Caudate nucleus (tissue), 63 donors: ENCODE measurements at places on chromosomes 5 and 9.

GRCh38 chr9:26744191-26744965 lies 148.2 kb downstream of the CAAP1 start:
- DNase-seq: no peak

GRCh38 chr9:120259100-120259499 lies 320.9 kb downstream of the CDK5RAP2 start:
- DNase-seq: no peak

DNA sequence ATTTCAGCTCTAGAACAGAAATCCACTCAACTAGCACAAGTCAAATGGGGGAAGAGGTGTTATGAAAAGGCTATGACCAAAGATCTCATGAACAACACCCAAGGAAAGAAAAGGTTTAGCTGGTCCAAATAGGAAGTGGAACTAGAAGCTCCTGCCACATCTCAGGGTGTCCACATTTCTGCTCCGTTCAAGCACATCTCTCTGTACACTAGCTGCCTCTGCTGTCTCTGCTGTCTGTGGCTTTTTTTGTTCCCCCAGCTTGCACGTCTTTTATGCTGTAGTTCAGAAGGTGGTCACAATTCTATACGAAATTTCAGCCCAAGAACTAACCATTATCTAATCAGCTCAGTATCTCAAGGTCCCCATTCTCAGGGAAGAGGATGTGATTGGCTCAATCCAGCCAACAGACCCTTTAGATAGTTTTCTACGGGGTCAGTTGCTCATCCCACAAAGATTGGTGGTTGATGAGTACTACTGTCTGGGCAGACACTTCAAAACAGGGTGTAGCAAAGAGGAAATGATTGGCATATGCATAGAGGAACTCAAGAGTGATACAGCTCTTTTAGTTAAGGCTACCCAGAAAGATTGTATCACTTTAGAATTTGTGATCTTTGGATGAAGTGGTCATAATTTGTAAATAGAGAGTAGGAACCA lies 44.0 kb downstream of the FANCC start:
- DNase-seq: no peak

- no peak for DNase-seq
These were observed 85.5 kb downstream of the DIRAS2 start for GRCh38 chr9:90556897-90557675.

GRCh38 chr5:2187687-2188086 lies 305.0 kb upstream of the IRX4 start:
- no peak for DNase-seq

DNA sequence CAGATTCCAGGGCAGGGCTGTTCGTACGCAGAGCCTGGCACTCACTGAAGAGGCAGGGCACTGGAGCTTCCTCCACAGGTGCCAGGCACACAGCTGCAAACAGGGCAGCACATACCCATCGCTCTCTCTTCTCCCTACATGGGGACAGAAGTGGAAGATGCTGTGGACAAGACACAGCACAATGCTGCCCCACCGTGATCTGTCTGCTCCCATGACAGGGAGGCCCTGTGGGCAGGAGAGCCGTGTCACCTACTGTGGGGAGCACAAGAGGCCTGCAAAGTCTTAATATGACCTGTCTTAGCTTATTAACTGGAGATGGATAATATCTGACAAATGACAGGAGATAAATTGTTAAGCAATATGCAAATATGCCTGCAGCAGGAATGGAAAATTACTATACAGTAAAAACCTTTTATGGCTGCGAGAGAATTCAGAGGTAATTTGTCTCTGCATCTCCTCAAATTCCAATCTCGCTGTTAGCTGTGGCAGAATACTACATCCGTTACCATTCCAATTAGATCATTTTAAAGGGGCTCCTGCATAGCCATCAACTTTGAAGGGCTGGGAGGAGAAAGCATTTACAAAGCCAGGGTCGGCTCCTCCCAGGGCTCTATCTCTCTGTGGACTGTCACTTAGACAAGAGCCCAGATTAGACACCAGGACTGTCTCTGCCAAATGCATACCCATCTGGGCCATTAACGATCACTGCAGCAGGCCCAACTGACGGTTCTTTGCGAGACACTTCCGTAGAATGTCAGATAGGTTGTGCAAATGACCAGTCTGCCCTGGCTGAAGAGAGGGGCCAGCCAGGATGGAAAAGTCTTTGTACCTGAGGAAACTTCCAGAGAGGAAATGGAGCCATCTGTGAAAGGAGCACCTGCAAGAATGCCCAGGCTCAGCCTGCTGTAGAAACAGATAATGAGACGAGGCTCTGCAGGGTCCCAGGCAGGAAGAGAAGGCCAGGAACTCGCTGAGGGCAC lies 90.7 kb upstream of the FSTL4 start:
- DNase-seq: no peak

GRCh38 chr5:129361441-129362025 lies 98.6 kb upstream of the ADAMTS19 start:
- DNase-seq: no peak

GRCh38 chr9:107636571-107637381 lies 147.2 kb upstream of the KLF4 start:
- DNase-seq: no peak

GRCh38 chr5:2901511-2901910 lies 150.0 kb upstream of the IRX2 start:
- no peak for DNase-seq

DNA sequence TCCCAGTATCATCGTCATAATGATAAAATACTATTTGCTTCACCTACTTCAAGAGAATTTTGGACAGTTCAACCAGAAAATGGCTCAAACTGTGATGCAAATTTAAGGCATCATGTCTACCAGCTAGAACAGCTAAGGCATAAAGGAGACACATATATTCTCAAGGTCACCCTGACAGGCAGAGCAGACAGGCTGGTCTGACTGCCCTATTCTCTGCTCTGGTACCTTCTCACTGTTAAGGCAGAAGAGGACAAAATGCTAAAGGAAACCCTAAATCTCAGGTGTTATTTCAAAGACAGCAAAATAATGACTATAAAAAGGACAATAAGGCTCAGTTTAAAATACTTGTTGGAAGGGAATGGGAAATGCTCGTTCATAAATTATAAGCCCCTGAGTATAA lies 87.2 kb downstream of the MRPS27 start:
- no peak for DNase-seq

GRCh38 chr5:108615216-108615615 lies 132.5 kb upstream of the FER start:
- DNase-seq: no peak
